ENCODE measurements at places on chromosomes 5 and 9.

GRCh38 chr9:7936163-7936562 is 136.6 kb upstream of the DMAC1 start:
- H3K27ac ChIP-seq: peak overlapping the region; percentile 82
- H3K27me3 ChIP-seq: no peaks in the 10 kb centered on the region
- no peak for DNase-seq
- peak overlapping the region; percentile 49 for H3K4me3 ChIP-seq

DNA sequence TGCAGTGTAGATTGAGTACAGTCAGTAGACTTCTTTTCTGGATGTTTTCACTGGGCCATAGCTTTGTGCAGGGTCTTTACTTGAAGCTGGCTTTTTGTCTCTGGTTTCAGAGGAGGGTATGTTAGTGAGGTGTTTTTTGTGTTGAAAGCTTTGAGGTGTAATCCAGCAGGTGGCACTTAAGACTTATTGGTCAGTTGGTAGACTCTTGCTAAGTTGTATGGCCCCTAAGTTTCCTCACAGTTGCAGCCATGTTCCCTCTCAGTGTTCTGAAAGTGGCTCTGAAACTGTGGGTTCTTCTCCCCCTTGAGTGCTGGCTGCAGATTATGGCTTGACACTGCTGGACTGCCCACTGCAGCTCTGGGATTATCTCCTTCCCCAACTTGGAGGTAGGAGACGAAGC is 55.7 kb upstream of the SLC44A1 start:
- H3K27me3 ChIP-seq: peaks cover 3% of the 10 kb centered on the region
- H3K4me3 ChIP-seq: no peak overlapping the region
- DNase-seq: no peak
- H3K4me1 ChIP-seq: no peaks in the 10 kb centered on the region
- no peaks in the 10 kb centered on the region for H3K36me3 ChIP-seq

GRCh38 chr5:7930011-7930410 is 61.1 kb downstream of the MTRR start:
- no peaks in the 10 kb centered on the region for H3K36me3 ChIP-seq
- no peaks in the 10 kb centered on the region for H3K4me1 ChIP-seq
- H3K27ac ChIP-seq: no peak overlapping the region
- H3K27me3 ChIP-seq: peaks cover 21% of the 10 kb centered on the region

DNA sequence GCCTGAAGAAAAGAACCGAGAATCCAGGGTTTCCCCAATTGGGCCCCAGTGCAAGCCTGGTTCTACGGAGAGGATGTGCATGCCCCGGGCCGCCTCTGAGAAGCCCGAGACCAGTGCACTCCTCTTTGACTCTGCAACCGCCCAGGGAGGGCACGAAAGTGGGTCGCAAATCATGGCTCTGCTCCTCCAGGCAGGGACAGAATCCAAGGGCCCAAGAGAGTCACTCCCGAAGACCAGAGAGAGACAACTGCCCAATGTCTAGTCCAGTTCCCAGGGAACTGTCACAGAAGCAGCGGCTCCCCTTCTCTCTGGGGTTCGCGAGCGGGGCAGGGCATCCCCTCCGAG is 107.8 kb downstream of the PSD2 start:
- H3K27me3 ChIP-seq: peaks cover 32% of the 10 kb centered on the region
- no peak for DNase-seq
- no peak overlapping the region for H3K27ac ChIP-seq
- no peaks in the 10 kb centered on the region for H3K36me3 ChIP-seq

DNA sequence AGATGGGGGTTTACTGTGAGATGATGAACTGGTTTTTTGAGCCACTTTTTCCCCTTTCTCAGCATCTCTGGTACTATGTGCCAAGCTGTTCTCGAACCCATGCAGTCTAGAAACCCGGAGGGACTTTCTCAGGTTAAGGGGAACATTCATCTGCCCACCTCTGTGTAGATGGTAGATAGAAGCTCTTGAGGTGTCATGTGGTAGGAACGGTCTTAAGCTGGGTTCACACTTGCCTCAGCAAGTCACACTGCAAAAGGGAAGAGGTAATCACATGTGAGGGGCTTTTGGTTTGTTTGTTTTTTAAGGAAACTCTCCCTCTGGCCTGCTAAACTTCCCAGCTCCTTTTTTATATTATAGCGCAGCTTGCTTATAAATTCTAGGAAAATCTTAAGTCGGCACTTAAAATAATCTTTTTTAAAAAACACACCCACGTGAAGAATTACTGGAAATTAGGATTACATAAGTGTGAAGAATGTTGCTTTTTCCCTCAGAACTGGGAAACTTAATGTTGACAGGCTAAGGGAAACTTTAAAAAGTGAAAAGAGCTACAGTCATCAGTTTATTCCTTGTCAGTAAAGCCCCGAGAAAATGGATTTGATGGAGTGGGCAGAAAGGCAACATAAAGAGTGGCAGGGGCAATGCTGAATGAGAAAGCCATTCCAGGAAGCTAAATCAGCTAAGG is 430.3 kb downstream of the ARHGEF28 start:
- no peaks in the 10 kb centered on the region for H3K4me1 ChIP-seq
- H3K36me3 ChIP-seq: no peaks in the 10 kb centered on the region
- DNase-seq: no peak
- H3K27ac ChIP-seq: no peak overlapping the region
- H3K4me3 ChIP-seq: no peak overlapping the region

GRCh38 chr9:20732118-20732517 is 48.1 kb downstream of the FOCAD start:
- no peak for DNase-seq
- H3K27ac ChIP-seq: no peak overlapping the region
- H3K4me3 ChIP-seq: no peak overlapping the region
- peaks cover 10% of the 10 kb centered on the region for H3K4me1 ChIP-seq

GRCh38 chr5:42836070-42836769 is 24.5 kb upstream of the SELENOP start:
- H3K36me3 ChIP-seq: no peaks in the 10 kb centered on the region
- H3K4me1 ChIP-seq: no peaks in the 10 kb centered on the region

DNA sequence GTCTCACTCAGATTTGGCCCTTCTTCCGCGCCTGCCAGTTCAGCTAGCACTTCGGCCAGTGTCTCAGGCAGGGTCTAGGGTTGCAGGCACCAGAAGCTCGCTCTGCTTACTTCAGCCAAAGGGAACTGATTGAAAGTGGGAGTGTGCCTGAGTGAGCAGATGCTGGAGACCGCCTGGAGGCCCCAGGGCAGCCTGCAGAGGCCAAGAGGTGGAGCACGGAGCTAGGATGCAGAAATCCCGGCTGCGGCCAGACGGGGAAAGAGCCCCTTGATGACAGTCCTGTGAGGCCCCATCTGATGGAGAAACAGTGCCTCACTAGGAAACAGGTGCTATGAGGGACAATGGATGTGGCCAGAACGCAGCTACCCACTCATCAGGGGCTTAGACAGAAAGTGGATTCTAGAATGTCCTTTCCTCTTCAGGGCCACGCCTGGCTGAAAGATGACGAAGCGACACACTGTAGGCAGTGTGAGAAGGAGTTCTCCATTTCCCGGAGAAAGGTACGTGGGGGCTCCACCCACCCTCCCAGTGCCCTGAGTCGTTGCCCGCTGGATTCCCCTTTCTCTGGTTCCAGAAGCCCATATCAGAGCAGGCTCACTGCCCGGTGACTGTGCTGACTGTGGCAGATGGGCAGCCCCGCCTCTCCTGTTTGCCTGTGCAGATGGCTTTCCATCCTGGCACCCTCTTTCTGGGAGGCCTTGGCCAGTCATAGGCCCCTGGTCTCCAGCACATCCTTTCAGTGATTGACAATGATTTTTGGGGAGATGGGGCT is 16.1 kb downstream of the HNRNPH1 start:
- DNase-seq: no peak
- peak overlapping the region; percentile 67 for H3K27ac ChIP-seq
- peaks cover 16% of the 10 kb centered on the region for H3K36me3 ChIP-seq
- no peak overlapping the region for H3K4me3 ChIP-seq

Measured in activated naive CD8-positive, alpha-beta T cell treated with anti-CD3 and anti-CD28 coated beads for 36 hours (primary cell).